Bone marrow (tissue), 2 donors: ENCODE measurements at places on chromosomes 2 and 18.

- DNase-seq: no peak
Measured at GRCh38 chr2:199590321-199591203, 132.8 kb upstream of the SATB2 start.

DNA sequence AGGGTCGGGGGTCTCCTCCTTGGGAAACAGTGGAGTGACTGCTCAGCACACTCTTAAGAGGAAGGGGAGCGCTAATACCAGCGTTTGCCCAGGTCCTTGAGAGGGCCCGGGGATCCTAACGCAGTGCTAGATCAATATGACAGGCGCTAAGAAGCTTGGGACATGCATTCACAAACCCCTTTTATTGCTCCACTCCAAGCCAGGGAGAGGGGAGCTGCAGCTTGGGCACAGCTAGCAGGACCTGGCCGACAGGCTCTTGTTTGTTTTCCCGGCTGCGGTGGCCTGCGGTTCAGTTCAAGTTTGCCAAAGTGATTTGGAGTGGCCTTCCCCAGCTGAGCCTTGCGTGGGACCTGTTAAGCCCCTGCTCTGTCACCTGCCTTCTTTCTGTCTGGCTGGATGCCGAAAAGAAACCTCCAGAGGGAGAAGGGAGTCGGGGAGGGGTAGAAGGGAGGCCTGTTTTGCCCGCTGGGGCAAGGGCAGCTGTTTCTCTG lies 152.1 kb downstream of the GLI2 start:
- no peak for DNase-seq

- DNase-seq: no peak
Measured at GRCh38 chr2:234611209-234611608, 114.3 kb upstream of the ARL4C start.

DNA sequence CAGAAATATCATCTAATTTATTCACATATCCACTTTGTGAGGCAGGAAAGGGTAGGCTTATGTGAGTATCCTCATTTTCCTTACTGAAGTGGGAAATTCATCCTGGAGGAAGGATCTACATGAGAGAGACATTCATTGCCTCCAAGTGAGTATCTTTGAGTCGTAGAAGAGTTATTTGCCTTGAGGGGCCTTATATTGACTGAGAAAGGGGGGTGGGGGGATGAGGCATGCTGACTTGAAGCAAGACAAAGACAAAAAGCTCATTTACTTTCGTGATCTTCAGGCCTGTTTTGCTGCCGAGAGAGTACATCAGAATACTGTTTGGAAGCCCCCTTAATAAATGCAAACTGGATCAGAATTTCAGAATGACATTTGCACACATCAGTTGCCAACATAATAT lies 17.6 kb upstream of the NEDD4L start:
- no peak for DNase-seq

GRCh38 chr18:45102863-45103262 lies 422.2 kb downstream of the SETBP1 start:
- DNase-seq: no peak

- DNase-seq: no peak
Measured at GRCh38 chr2:36173760-36174404, 181.7 kb upstream of the CRIM1 start.

DNA sequence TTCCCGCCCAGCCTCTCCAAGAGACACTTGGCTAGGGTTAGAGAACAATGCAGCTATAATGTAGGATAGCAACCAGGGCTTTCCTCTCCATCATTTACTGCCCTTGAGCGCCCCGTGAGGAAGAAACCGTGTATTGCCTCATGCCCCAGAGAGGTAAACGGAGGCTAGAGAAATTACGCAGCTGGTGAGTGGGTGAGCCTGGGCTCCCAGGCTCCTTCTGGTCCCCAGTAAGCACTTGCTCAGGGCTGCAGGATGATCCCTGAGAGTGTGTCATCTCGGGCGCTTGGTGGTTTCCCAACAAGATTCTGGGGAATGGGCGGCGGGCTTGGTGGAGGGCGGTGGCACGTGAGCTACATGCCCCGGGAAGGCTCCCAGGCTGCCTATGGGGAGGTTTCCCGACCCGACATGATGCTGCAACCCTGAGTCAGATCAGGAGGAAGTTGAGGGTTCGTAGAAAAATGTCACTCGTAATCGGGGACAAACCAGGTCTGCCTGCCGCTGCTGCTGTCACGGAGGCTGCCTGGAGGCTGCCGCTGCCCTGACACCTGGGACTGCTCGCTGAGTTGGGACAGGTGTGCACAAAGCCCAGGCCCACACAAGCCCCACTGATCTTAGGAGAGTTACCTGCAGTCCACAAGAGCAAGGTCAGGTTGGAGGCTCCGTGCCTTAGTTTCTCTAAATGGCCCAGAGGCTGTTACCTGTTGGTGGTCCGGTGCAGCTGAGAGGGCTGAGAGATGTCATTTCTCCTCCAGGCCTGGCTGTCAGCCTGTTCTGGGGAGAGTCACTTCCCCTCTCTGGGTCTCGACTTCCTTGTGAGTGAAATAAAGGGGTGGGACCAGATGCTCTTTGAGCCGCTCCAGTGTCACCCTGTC lies at the start of gene GPR55:
Gene GPR55, minus strand, starts transcription at position 773 of the 872 bp plus-strand sequence. CDS start 14,280 bp downstream, outside the sequence.
- DNase-seq: peak; percentile 43

DNA sequence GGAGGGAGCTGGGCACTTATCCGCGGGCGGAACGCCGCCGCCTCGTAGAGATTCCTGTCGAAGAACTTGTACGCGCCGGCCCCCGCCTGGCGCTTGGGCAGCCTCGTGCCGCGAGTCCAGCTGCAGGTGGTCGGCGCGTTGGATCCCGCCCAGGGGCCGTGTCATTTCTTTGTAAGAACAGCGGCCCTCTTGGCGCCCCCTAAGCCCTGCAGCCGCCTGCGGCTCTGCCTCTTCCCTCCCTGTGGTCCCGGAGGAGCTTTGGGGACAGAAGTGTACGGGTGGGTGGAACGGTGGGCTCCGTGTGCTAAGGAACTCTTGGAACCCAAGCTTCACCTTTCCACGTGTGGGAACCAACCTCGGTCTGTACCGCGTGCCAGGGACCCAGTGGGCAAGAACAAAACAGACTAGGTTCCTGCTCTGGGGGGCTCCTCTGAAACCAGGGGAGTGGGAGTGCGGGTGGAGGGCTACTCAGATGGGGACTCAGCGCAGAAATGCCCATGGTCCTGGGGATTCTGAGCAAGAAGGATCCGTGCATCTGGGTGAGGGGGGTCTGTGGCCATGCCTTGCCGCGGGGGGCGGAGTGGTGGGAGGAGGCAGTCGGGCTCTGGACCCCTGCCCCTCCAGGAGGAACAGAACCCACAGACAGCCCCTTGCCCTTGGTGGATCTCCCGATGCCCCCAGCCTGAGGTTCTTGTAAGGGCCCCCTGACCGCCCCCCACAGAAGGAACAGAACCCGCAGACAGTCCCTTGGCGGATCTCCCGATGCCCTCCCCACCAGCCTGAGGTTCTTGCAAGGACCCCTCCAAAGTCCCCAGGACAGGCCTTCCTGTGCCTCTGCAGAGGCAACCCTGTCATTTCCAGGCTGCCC lies 1.5 kb downstream of the GPC1 start:
- no peak for DNase-seq

DNA sequence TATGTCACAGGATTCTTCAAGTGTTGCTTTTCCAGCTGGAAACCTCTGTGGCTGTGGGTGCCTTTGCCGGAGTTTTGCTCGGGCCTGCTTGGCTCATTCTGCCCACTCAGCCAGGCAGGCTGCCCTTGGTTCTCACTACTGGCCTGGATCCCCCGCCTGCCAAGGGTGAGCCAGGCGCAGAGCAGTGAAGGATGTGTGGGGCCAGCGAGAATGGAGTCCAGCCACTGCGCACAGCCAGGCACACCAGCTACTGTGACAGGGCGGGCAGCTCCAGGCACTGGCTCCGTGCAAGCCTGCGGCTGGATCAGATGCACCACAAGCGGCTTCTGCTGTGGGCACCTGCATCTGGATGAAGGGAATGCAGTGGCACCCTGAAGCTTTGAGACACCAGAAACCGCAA lies 257.1 kb downstream of the RPRM start:
- no peak for DNase-seq

DNA sequence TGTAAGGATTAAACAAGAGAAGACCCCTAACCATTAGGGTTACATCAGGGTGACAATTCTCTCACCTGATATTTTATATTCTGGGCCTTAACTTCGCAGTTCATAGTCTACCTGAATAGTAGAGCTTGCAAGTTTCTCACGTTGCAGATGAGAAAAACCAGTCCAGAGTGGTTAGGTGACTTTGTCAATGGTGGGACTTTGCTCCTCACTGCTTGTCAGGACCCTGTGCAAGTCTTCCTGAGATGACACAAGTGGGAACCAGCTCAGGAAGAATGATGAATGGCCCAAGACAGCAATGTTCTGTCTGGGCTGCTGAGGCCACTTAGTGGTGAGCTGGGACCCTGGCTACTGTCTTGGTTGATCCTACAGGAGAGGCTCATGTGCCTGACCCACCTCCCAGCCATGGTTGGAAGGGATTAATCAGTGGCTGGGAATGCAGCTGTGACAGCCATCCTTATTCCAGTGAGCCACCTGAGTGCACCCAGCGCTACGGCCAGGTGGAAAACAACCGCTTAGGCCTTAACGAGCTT lies 16.9 kb downstream of the LGALSL start:
- DNase-seq: no peak

DNA sequence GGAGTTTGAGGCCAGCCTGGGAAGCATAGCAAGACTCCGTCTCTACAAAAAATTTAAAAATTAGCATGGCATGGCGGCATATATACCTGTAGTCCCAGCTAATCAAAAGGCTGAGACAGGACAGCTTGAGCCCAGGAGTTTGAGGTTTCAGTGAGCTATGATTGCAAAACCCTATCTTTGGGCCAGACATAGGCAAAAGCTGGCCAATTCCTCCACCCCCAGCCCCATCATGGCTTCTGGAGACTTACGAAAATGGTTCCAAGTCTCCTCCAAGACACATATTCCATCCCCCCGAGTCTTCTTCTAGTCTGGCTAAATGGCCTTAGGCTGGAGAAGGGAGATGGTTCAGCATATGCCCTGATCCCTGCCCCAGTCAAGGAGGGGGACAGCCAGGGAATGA lies 172.8 kb upstream of the HAAO start:
- DNase-seq: no peak

GRCh38 chr2:206116278-206116677 lies 30.3 kb upstream of the INO80D start:
- no peak for DNase-seq

DNA sequence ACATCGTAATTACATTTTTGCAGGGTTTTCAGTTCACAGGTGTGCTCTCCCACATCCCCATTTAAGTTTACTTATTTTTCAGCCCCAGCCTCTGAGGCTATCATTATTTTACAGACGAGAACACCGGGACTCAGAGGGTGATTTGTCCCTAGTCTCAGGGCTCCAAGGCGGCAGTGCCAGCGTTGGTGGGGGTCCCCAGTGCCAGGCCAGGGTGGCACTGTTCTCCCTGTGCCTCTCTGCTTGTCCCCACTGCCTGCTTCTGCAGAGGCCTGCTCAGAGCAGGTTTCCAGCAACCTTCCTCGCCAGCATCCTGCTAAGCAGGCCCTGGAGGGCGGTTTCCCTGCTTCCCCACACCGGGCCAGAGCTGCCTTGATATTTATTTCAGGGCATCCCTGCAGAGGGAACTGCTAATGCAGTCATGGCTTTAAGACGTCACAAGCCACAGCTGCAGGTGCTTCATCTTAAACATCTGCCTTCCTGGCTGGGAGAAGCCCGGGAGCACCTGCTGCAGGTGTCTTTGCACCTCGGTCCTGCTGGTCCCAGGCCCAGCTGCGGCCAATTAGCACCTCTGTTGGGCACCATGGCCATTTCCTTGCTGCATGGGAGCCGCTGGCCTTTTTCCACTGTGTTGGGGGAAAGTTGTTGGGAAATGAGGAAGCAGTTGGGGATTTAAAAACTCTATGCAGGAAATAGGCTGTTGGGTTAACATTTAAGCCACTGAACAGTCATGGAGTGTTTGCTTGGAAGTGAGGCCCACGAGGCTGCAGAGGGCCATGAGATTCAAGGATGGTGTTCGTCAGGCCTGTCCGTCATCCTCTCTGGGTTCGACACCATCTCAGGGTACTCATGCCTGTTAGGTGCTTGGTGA lies 22.8 kb downstream of the HPCAL1 start:
- DNase-seq: no peak

- no peak for DNase-seq
Measured at GRCh38 chr2:99998651-99999320, 143.6 kb downstream of the AFF3 start.

- DNase-seq: no peak
Measured at GRCh38 chr2:86372133-86372532, 34.7 kb upstream of the REEP1 start.

GRCh38 chr2:63425606-63426005 lies 162.7 kb downstream of the WDPCP start:
- DNase-seq: no peak

DNA sequence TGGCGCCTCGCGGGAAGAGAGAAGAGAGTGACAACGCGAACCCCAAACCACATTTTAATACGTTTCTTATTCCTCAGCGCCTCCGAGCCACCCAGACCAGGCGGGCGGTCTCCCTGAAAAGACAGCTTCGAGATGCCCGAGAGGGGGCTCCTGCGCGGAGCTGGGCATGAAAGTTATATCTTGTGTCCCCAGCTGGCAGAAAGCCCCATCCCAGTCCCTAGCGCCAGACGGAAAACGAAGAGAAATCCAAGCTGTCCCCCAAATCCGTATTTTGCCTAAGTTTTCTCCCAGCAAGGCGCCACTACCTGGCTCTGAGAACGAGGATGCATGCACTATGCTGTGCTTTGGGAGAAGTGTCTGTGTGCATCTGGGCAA lies 797 bp downstream of the NXPH2 start:
- DNase-seq: no peak

DNA sequence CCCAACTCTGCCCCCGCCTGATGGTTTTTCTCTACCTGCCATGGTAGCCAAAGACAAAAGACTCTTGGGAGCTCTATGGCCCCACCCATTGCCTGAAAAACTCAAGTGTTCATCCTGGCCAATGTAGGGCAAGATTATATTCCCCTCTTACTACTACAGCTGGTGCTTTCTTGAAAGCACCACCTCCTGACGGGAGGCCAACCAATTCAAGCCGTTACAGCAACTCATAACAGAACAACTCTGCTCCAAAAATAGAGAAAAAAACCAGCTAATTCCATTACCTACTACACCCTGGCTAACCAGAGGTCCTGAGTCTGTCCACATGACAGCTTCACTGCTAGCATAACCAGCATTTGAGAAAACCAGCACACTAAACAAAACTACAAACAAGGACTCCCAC lies 127.5 kb upstream of the GAREM1 start:
- DNase-seq: no peak

DNA sequence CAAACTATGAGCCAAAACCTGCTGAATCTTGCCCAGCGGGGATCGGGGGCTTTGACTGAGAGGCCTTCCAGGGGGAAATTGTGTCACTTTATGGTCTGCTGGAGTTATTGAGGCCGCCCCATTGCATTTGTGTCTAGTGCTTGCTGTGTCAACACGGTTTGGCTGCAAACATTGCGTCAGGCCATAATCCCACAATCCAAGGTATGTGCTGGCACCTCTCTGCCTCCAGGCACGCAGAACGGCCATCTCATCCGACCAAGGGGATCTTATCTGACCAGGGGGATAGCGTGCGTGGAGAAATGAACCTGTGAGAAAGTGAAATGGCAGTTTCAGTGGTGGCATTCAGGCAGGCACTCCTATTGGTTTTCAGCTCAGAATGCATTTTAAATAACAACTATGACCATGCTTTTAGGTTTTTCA lies 18.1 kb upstream of the LYPD6B start:
- no peak for DNase-seq

- no peak for DNase-seq
Measured at GRCh38 chr2:42156721-42157120, 12.4 kb upstream of the EML4 start.
